Skeletal muscle cell (primary cell): ENCODE measurements at places on chromosomes 6 and 20.

- no peak for DNase-seq
These were observed 732 bp downstream of the CYP24A1 start for GRCh38 chr20:54172856-54173652.

GRCh38 chr6:51992876-51993275, 94.5 kb downstream of the PKHD1 start:
- no peak for DNase-seq

DNA sequence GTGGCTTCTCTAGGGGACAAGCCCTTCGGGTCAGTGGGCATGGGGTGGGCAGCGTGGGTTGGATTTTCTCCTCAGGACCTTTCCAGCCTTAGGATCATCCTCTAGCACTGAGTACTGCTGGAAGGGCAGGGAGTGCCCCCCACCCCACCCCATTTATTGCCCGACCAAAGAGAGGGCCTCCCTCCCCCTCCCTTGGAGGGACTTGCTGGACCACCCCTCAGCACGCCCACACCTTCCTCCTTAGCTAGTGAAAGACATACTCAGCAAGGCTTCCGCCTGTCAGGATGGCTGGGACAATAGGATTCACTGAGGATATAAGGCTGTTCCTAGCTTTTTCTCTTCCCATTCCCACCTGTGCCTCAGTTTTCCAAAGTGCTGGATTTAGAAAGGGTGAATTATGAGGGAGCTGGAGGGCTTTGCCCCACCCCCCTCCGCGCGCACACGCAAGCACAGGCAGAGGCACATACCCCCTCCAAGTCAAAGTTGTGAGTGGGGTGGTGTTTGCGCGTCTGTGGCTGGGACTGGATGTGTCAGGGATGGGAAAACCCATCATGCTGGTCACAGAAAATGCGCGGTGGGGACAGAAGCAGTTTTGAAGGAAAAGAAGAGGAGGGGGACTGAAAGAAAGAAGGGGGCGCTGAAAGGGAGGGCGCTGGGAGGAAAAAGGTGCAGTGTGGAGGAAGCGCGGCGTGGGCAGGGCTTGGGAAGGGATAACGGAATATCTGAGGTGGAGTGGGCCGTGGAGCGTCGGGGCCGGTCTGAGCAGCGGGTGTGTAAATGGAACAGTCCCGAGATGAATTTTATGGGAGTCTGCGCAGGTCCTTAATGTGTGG, 693 bp upstream of the SLC29A1 start:
- DNase-seq = no peak

DNA sequence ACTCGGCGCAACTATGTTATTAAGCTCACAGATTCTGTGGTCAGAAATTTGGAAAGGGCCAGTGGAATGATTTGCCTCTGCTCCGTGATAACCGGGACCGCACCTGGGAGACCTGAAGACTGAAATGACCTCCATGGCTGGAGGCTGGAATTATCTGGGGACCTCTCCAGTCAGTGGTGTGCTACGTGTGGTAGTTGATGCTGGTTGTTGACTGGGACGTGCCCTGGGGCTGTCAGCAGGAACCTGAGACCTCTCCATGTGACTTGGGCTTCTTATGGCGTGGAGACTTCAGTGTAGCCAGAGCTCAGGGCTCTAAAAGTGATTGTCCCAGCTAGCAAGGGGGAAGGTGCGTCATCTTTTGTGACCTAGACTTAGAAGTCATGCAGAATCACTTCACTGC, 50.3 kb downstream of the CHMP4B start:
- no peak for DNase-seq

DNA sequence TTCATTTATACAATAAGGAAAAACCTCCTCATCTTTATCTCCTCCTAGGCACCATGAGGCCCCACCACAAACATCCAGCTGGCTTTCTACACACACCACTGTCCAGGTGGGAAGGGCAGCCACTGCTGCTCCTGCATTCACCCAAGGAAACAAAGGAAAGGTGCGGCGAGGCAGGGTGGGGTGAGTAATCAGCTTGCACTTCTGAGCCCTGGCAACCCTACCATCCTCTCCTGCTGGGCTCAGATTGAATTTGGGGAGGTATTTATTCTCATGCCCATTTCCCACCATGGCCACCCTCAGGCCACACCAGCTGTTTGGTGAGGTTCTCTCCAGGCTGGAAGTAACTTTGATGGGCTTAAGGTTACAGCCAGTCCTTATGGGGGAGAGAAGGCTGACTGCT, 31.2 kb upstream of the SPDEF start:
- DNase-seq = no peak

- no peak for DNase-seq
These were observed 260.9 kb downstream of the TAF4 start for GRCh38 chr20:61804752-61805295.

- no peak for DNase-seq
These were observed 11.7 kb downstream of the UST start for GRCh38 chr6:148758492-148758891.

GRCh38 chr6:169371344-169372127, 117.9 kb upstream of the THBS2 start:
- DNase-seq = no peak

DNA sequence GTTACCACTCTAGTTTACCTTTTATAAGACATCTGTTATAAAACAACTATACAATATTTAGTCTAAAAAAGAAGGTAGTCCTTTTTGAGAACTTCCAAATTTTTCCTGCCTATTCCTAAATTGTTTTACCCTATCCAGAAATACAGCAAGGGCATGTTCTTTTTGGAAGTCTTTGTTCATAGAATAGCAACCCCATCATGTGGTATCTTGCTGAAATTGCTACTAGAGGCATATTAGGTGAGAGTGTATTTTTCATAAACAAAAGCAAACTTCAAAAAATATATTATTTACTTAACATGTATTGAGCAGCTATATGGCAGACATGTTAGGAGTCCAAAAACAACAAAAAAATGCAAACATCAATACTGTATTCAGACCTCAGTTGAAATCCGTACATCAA, 371.8 kb upstream of the NRSN1 start:
- DNase-seq = no peak

- no peak for DNase-seq
These were observed 72.3 kb downstream of the OR2B2 start for GRCh38 chr6:27839626-27840475.

DNA sequence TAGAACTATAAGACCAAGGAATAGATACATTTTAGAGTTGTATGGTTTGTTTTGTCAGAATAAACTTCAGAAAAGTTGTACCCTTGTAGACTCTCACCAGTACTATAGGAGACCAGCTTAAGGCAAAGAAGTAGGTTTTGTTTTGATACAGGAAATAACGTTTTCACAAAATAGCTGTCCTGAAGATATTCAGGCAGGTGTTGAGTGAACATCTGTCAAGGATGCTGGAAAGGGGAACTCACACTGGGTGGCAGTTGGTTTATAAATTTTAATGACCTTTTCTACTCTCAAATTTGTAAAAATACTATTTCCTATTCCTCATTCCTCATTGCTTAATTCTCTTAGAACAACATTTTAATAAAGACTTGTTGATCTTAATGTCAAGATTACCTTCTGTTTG, 174.0 kb upstream of the MAN1A1 start:
- DNase-seq = no peak

DNA sequence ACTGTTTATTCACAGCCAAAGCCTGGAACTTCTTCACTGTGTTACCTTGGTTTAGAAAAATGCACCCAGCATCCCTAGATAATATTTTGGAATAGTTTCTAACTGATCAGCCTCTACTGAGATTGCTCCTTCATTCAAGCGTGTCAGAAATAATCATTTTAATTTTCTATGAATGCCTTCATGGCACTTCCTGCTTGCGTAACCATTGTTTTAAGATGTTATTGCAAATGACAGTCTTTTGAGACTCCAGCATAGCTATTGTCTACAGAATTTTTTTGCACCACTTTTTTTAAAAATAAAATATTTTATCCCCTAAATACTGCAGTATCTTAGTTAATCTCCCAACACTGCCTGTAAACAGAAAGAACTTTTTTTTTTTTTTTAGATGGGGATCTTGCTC, 213.1 kb downstream of the PHACTR1 start:
- no peak for DNase-seq

DNA sequence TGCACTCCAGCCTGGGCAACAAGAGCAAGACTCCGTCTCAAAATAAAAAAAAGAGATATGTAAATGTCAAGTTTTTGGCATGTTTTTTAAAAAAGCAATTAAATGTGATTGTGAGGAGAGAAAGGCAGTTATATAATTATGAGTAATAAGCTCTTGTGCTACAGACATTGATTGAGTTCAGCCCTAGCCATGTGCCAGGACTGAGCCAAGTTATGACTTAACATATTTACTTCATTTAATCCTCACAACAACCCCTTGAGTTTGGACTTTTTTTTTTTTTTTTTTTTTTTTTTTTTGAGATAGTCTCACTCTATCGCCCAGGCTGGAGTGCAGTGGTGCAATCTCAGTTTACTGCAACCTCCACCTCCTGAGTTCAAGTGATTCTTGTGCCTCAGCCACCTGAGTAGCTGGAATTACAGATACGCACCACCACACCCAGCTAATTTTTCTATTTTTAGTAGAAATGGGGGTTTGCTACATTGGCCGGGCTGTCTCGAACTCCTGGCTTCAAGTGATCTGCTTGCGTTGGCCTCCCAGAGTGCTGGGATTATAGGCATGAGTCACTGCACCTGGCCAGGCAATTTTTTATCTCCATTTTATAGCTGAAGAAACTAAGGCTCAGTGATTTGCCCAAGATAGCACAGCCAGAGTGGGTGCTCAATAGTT, 15.0 kb upstream of the CSE1L start:
- no peak for DNase-seq

DNA sequence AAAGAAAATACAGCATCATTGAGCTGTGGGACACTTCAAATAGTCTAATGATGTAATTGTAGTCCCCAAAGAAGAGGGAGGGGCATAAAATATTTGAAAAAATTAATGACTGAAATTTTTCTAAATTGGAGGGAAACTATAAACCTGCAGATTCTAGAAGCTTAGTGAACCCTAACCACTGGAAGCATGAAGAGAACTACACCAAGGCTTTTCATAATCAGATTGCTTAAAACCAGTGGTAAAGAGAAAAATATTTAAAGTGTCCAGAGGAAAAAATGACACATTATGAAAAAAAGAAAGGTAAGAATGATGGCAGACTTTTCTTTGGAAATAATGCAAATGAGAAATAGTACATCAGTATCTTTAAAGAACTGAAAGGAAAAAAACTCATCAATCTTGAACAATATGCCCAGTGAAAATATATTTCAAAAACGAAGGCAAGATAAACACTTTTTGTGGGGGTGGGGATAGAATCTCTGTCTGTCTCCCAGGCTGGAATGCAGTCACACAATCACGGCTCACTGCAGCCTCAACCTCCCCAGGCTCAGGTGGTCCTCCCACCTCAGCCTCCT, 31.3 kb downstream of the BICRAL start:
- DNase-seq = no peak

DNA sequence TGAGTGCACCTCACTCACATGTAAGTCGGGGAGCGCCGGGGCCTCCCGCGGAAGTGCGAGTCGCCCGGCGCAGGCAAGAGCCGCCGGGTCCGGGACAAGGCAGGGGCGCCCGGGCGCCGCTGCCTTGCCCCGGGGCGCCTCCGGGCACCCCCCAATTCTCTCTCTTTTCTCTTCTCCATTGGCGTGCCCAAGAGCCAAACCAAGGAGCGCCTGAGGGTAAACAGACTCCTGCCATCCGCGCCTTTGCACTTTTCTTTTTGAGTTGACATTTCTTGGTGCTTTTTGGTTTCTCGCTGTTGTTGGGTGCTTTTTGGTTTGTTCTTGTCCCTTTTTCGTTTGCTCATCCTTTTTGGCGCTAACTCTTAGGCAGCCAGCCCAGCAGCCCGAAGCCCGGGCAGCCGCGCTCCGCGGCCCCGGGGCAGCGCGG, 36.8 kb downstream of the GNAS start:
- DNase-seq = no peak

GRCh38 chr6:143936778-143937667, 71.0 kb downstream of the PLAGL1 start:
- DNase-seq = no peak

DNA sequence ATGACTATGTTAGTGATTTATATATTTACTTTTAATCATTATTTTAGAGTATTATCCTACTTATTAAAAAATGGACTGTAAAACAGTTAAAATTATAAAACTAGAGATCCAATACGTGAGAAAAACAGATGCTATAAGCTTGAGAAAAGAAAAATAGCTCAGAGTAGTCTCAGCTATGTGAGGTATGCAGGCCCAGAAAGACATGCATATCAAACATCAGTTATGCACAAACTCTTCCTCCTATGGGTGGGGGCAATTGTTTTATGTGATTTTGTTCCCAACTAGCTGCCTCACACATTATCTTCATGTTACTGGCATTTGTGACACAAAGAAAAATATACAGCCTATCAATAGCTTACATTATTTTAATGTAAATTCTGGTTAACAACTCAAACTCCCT, 28.8 kb downstream of the RARS2 start:
- DNase-seq = no peak

GRCh38 chr6:130724089-130724488, 103.1 kb upstream of the SMLR1 start:
- DNase-seq = no peak

DNA sequence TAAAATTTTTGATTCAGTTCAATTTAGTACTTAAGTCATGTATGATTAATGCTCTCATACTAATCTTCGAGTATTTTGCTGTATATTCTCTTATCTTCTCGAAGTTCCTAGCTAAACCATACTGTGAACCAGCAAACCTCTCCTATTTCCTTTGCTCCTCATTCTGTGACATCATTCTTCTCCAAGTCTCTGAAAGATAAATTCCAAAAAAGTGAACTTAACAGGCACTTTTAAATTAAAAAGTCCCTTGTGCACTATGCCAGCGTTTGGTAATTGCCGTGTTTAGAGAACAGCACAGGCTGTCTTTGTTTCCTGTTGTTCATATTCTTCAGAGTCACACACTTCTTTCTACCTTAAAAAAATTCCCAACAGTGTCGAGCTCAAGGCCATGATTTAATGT, 188.4 kb upstream of the PHACTR1 start:
- no peak for DNase-seq

GRCh38 chr20:61299104-61299503, 47.0 kb downstream of the CDH4 start:
- DNase-seq = no peak

GRCh38 chr6:127634178-127634577, 57.2 kb downstream of the C6orf58 start:
- DNase-seq = no peak

DNA sequence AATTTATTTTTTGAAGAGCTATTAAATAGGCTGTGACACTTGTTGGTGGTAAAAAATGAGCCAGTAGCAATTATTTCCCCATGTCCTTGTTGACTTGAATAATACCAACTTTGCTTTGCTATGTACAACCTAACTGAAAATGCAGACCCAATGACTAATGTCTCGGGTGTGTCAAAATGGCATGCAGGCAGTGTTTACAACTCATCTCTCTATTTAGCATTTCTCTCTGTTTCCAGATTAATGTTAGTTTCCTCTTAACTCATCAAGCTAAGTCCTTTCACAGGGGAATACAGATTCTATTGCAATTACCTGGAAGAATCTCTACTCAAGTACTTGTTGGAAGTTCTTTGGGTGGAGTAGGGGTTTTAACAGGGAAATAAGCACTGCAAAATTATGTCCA, 504.4 kb downstream of the BCKDHB start:
- peak; percentile 56 for DNase-seq

- DNase-seq = no peak
These were observed 75.8 kb downstream of the PLCB4 start for GRCh38 chr20:9144643-9145042.
